BE2C (cell line): ENCODE measurements at places on chromosomes 3 and 15.

DNA sequence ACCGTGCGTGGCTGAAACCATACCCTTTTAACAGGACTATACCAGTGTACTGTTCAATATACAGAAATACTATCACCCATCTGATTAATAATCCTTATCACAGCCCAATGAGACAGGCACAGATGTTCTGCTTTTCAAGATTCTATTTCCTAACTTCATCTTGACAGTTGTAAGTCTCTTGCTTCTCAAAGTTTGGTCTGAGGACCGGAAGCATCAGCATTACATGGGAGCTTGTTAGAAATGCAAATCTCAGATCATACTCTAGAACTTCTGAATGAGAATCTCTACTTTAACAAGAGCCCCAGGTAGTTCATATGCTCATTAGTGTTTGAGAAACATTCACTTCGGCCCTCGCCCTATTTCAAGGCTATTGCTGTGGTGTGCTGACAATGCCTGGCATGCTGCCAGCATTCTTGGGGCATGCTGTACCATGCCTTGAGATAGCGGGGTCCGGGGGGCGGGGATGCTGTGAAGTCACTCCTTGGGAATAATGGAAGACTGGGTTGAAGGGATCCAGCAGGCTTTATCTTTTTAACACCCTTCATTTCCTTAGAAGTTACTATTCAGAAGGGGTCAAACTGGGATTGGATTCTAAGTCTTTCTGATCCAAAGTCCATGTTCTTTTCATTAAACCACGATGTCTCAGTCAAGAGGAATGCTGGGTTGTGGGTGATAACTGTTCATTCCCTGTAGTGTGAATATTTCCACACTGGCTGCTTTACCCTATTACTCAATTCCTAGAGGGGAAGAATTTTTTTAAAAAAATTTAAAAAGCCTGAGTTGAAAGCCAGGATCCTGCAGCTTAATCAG, 194.7 kb downstream of the LPP start:
- peak; percentile 27 for DNase-seq

- DNase-seq, result no peak
Observed at GRCh38 chr3:197709135-197709534, 27.6 kb downstream of the RUBCN start.

GRCh38 chr15:57824186-57824585, 117.7 kb downstream of the POLR2M start:
- DNase-seq, result no peak

- DNase-seq, result no peak
Observed at GRCh38 chr15:90478846-90479481, 50.8 kb upstream of the CRTC3 start.
